Transverse colon (tissue), 4 donors: ENCODE measurements at places on chromosomes 16 and 17.

DNA sequence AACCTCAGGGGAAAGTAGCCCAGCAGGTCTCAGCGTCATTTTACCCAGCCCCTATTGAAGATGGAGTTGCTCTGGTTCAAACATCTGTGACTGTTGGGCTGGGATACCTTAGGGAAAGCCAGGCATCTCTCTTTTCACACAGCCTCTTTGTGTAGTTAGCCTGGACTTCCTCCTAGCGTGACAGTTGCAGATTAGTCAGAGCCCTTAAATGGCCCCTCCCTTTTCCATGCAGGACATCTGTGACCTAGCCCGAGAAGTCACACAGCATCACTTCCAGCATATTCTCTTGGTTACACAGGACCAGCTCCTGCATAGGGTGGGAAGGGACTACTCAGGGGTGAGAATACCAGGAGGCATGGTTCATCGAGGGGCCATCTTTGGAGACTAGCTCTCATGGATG is 375.0 kb upstream of the RBFOX1 start:
- H3K27ac ChIP-seq, result no peak overlapping the region
- H3K4me1 ChIP-seq, result no peaks in the 10 kb centered on the region
- H3K36me3 ChIP-seq, result no peaks in the 10 kb centered on the region
- no peak for DNase-seq
- no peaks in the 10 kb centered on the region for H3K27me3 ChIP-seq

DNA sequence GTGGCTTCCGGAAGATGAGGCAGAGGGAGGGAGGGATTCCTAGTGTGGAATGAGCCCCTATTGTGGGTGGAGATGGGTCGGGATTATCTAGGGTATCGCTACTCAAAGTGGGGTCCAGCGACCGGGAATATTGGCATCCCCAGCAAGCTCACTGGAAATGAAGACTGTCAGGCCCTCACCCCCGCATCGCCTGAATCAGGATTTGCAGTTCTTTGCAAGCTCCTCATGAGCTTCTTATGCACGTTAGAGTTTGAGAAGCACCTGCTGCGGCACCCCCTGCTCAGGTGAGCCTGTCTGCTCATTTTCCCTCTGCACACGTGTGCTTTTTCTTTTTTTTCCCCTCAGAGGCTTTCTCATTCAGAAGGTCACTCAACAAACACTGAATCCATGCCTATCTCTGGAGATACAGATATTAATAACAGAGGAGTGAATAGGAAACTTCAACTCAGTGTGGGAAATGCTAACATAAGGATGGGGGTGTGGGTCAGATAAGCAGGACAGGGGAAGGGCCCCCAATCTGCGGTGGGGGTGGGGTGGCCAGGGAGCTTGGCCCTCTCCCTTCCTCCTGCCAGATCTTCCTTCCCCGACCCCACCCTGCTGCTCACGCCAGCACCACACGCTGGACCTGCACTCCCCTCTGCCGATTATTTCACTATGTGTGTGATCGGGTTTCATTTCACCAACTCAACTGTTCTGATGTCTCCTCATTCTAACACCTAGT is 67.7 kb upstream of the NFAT5 start:
- H3K27me3 ChIP-seq, result no peaks in the 10 kb centered on the region
- H3K4me3 ChIP-seq, result no peak overlapping the region
- H3K4me1 ChIP-seq, result no peaks in the 10 kb centered on the region
- H3K36me3 ChIP-seq, result no peaks in the 10 kb centered on the region
- H3K27ac ChIP-seq, result no peak overlapping the region
- DNase-seq, result no peak

- DNase-seq, result peak; percentile 60
- no peaks in the 10 kb centered on the region for H3K36me3 ChIP-seq
- H3K27me3 ChIP-seq, result no peaks in the 10 kb centered on the region
- H3K4me3 ChIP-seq, result no peak overlapping the region
- peaks cover 68% of the 10 kb centered on the region for H3K4me1 ChIP-seq
- H3K27ac ChIP-seq, result peak overlapping the region; percentile 74
Observed at GRCh38 chr17:81422776-81423697, 27.8 kb downstream of the BAHCC1 start.

GRCh38 chr16:23835390-23836077 is at the start of gene PRKCB:
PRKCB (plus strand) TSS chr16:23835983.
- H3K4me1 ChIP-seq, result no peaks in the 10 kb centered on the region
- peaks cover 28% of the 10 kb centered on the region for H3K27me3 ChIP-seq
- no peaks in the 10 kb centered on the region for H3K36me3 ChIP-seq
- peak within 1 kb of the TSS; percentile 61 for H3K27ac ChIP-seq

GRCh38 chr16:31213342-31213741 is 577 bp upstream of the TRIM72 start:
- DNase-seq, result no peak
- peaks cover 29% of the 10 kb centered on the region for H3K4me1 ChIP-seq
- H3K27ac ChIP-seq, result no peak overlapping the region
- H3K4me3 ChIP-seq, result no peak overlapping the region
